ENCODE measurements at places on chromosomes 12 and 14.

DNA sequence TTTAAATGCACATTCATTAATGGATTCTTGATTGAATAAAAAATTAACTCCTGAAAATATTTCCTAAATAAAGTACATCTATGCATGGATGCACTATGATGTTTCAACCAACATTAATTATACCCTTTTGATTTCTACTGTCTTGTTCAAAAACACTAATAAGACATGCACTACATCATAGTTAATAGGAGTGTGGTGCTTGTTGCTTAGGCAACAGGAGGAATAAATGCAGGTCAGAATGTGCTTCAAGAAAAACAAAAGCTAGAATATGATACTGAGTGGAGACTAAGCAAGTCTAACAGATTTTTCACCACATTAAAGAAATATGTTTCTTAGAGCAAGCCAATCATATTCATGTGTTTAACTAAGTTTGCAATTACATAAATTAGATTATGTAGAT, 495.8 kb upstream of the GARIN6 start:
- DNase-seq: no peak

- DNase-seq: no peak
Measured at GRCh38 chr12:13383379-13383778, 186.9 kb downstream of the EMP1 start.

DNA sequence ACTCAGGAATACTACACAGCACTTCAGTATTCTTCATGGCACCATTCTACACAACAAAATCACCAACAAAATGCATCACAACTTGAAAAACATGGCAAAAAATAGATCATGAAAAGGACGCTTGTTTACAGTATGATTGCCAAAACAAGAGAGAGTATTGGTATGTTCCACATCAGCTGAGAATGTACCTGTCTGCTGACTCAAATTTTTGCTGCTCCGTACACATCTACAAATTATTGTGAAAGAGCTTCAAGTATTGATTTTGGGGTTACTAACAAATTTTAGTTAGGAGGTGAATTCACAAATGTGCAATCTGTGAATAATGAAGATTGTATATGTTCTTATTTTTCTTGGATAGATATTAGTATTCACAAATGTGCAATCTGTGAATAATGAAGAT, 105.4 kb downstream of the GPHN start:
- DNase-seq: no peak

DNA sequence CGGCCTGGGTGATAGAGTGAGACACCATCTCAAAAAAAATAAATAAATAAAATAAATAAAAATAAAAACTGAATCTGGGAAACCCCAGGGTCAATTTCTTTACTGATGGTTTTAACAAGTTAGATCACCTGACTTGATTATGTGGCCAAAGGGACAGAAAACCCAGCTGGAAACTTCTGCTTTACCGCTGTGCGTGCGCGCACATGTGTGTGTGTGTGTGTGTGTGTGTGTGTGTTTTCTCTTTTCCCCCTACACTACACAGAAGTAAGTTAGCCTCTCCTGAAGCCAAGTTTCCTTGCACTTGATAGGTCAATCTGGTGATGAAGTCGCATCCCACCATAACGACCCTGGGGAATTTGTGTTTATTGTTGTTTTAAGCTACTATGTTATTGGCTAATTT, 105.3 kb upstream of the AMN1 start:
- no peak for DNase-seq

Data from fibroblast of skin of left biceps (primary cell).